ENCODE measurements at places on chromosomes 3 and 15.
A peak's percentile ranks its signal among the peaks of the same experiment; 100 is the strongest.

GRCh38 chr15:51667478-51667877 is 13.8 kb upstream of the SCG3 start:
- no peak for DNase-seq

- DNase-seq, result no peak
Observed at GRCh38 chr3:18112674-18113375, 312.3 kb downstream of the SATB1 start.

DNA sequence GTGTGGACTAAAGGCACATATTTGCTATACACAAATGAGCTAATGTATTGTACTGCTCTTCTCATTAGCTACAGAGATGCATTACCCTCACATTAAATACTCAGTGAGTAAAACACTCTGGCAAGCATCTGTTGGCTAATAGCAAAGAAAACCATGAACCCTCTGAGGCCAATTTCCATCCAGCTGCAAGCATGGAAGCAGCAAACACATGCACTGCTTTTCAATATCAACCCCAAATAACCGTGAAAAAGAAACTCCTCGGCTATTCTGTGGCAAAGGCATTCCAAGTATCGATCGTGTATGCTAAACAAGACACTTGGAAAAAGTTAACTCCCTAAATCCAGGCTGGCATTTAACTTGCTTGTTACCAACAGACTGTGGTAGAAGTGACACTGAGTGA is 67.0 kb downstream of the PEAK1 start:
- DNase-seq, result no peak

- no peak for DNase-seq
Observed at GRCh38 chr3:23756206-23756840, 49.4 kb upstream of the UBE2E1 start.

DNA sequence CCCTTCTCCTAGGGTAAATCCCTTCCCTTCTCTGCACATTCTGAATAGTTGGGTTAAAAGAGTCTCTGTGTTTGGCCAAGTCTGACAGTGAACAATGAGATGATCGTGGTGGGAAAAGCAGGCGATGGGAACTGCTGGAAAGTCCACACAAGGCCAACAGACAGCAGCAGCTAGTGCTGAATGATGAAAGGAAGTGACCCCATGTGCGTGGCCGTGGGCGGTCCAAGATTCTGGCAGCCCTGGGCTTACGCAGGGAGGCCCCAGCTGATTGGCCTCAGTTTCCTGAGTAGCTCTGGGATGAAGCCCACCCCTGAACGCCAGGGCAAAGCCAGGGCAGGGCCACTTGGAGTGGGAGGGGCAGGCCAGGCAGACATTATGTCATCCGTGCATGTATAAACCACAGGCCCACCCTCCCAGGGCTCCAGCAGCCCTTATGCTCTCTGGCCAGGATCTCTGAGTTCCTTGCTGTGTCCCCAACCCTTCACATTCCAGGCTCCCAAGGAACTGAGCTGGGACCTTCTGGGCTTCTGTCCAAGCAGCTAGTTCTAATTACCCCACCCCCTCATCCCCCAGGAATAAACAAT is 57.8 kb downstream of the CDC25A start:
- no peak for DNase-seq

DNA sequence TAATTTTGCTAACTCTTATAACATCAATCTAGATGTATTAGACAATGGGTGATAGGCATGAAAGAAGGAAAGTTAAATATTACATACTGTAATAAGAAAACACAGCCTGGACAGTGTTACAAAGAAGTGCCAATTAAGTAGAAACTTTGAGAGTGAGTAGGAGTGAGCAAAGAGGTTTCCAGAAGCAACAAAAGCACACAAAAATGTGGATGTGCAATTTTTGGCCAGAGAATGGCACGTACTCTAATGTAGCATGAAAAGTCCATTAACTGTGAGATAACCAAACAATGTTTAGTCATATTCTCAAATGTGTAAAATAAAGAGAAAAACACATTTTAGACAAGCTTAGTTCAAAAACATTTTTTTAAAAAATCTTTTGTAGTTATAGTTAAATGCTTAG is 567.3 kb downstream of the ROBO1 start:
- no peak for DNase-seq

DNA sequence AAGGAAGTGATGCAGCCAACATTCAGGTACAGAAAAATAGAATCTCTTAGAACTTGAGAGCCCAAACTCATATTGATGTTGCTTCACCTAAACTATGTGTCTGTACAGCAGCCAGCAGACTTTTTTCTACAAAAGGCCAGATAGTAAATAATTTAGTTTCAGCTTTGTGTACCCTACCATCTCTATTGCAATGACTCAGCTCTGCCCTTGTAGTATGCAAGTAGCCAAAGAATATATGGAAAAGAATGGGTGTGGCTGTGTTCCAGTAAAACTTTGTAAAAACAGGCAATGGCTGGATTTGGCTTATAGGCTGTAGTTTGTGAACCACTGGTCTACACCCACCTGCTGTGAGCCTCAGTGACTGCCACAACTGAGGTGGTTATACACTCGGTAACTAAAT is 392.5 kb upstream of the RARB start:
- no peak for DNase-seq

DNA sequence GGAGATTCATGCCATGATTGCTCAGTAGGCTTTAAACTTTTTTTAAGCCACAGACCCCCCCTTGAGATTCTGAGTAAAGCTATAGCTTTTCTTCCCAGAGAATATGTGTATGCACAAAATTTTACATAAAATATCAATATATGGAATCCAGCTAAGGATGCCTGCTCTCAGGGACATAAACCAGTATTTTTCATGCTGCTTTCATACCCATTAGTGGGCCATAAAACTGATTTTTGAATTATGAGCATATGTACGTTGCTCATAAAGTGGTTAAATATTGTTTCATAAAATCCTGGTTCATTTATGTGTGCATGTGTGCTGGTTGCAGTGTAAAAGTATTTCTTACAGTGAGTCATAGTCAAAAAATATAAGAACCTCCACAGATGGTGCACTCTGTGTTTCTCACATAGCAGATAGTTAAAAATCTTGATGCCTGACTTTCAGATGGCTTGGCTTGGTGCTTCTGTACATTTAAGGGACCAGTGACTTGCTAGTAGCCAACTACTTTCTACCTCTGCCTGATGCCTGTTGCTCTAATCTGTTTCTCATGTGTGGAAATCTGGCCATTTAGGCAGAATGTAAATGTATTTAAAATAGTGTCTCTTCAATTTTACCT is 71.9 kb downstream of the ARHGEF26 start:
- DNase-seq, result no peak

GRCh38 chr3:10437272-10437994 is 68.0 kb downstream of the ATP2B2 start:
- peak; percentile 74 for DNase-seq

- DNase-seq, result no peak
Observed at GRCh38 chr15:35888815-35889214, 342.9 kb upstream of the DPH6 start.

GRCh38 chr15:78241017-78241416 is 6.7 kb upstream of the ACSBG1 start:
- DNase-seq, result peak; percentile 86

DNA sequence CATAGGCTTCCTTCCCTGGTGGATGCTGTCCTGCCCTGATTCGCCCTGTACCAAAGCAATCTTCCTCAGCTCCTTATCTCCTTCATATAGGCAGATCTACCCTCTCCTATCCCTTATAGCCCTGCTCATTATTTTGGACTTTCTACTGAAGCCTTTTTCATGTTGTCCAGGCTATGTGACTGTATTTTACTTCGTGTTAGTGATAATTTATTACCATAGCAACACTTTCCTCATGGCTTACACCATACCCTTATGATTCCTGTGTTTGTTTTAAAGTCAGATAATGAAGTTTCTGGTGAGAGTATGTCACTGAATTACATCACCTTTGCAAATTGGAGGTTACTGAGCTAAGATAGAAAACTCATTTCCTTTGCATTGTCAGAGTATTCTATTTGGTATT is 352.6 kb downstream of the NLGN1 start:
- DNase-seq, result no peak

DNA sequence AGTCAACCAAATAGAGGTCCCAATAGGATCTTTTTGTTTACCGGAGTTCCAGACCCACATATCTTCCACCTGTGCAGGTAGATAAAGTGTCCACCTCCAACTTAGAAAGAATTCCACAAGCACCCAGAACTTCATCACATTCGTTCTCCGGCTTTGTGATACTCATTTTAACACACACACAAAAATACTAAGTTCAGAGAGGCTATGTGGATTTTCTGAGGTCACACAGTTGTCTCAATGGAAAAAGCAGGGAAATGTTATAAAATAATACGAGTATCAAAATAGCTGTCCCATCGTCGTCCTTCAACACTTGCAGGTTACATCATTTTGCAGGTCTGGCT is 137.5 kb downstream of the TMCO5A start:
- DNase-seq, result no peak

DNA sequence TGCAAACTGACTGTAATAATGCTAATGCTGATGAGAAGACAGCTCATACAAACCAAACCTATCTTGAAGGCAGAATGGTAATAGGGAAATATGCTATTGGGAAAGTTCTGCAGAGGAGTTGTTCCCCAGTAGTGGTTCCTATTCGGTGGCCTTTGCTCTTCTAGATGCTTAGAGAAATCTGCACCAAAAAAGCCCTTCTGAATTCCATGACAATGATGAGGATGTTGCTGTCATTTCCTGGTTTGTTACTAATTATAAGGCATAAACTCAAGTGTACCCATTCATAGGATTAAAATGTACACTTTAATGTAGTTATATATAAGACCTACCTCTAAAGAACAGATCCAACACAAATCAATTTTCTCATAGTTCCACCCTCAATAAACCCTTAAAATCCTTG is 30.1 kb downstream of the TOMM70 start:
- DNase-seq, result no peak

DNA sequence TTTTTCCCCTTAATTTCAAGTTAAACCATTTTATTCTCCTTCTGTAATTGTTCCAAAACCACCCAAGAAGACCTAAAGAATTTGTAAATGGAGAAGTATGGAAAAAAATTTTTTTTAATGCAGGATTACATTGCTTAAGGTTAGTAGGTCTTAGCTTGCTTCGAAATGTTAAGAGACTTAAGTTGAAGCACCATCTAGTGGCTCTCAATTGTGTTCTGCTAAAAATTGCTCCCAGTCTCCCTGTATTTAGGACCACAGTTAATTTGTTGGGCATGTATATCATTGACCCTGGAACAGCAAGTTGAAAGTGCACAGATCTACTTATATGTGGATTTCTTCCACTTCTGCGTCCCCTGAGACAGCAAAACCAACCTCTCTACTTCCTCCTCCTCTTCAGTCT is 32.4 kb downstream of the CD200R1L start:
- DNase-seq, result no peak

DNA sequence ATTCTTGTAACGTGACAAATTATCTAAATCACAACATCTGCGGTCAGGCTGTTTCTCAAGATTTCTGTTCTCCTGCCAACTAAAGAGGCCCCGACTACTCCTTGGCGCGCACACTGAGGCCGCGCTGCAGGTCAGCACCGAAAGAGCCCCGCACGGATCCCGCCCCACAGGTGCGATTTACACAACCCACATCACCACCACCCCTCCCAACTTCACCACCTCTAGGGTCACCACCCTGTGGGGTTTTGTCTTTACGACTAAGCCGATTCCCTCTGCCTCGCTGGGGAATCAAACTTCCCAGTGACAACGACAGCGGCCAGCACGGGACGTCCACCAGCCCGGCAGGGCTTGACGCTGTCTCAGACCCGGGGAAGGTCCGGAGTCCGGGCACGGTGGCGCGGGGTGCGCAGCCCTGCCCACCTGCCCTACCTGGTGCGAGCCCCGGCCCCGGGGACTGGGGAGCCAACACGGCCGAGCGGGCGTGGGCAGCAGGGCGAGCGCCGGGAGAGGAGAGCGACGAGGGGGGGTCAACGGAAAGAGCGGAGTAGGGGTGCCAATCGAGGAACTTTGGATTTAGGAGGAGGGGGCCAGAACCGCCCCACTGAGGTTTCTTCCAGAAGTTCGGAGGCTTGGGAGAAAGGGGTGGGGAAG is 764 bp downstream of the UACA start:
- DNase-seq, result peak; percentile 15

GRCh38 chr15:73028831-73029451 is 23.3 kb upstream of the NEO1 start:
- DNase-seq, result no peak

DNA sequence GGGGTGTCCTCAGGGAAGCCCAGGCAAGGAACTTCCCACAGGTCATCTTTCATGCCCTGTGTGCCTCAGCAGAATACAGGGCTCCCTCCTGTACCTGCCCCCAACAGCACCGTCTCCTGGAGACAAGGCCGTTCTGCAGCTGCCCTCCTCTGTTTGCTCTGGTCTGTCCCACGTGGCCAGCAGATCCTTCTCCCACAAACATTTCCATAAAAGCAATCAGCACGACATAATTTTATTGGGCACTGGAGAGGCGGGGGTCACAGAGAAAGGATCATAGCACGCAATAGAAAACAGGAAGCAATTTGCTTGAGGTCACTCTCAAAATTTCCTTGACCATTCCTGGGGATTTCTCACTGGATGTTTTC is 29.4 kb downstream of the STARD5 start:
- no peak for DNase-seq

DNA sequence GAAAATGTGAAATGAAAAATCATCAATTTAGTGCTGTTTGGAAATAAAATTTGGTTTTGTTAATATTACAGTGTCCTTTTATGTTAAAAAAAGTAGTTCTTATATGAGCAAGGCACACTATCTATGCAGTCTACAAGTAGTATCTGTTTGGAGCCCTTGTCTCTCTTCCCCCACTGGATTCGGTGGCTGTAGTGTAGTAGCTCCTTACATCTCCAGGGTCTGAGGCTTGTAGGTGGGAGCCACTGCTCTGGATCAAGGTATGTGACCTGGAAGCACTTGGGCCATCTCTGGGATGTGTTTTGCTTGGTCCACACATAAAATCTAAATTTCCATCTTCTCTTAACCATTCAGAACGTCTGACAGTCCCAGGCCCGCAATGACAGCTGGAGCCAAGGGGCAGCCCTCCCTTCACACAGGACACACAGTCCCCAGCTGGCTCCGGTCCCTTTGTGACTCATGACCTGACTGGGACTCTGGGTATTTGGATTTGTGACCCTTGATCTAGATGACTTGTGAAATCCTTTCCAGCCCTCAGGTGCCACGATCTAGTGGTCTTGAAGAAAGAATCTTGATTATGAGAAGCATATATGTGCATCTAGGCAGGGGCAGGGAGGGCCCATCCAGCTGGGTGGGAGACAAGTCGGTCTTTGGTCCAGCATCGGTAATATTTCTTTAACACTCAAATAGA is 80.0 kb downstream of the USP13 start:
- DNase-seq, result no peak

DNA sequence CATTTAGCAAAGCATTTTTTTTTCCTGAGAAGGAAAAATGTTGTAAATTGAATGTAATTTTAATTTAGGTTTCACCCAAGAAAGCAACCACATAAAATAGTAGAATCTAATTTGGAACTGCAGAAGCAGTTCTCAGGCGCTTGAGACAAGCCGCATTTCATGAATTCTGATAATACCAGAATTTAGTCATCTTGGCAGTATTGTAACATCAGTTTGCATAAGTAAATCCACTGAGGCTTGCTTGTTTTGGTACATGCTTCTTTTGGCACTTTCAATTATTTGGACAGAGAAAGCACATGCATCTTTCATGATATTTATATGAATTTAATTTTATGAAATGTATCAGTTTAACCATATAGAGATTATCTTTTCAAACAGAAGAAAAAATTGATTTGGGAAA is 389.7 kb upstream of the ROBO1 start:
- DNase-seq, result no peak

GRCh38 chr3:150238048-150238802 is 169.9 kb upstream of the TSC22D2 start:
- no peak for DNase-seq

GRCh38 chr15:96005906-96006305 is 324.6 kb upstream of the NR2F2 start:
- no peak for DNase-seq

- DNase-seq, result no peak
Observed at GRCh38 chr3:17195856-17196604, 311.3 kb downstream of the PLCL2 start.

Data from activated CD8-positive, alpha-beta memory T cell treated with anti-CD3 and anti-CD28 coated beads, Interleukin-2, amount 50 U/mL, for 4 hours (primary cell).